ENCODE measurements at places on chromosomes 5 and 9.

DNA sequence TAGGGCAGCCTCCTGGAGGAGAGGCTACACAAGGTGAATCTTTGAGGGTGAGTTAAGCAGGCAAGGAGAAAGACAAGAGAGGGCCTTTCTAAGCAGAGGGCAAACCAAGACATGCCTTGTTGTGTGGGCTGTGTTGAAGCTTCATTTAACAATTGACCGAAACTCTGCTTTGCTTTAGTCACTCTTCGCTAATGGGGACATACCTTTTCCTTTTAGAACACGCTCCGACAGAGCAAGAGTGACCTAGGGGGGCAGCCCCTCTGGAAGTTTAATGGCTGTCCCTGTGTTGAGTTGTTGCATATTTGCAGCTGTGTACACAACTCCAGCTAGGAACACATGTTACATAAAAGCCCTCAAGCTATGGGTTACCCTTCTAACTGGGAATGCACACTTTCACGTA is 218.1 kb upstream of the WWC1 start:
- DNase-seq, result no peak

- no peak for DNase-seq
Measured at GRCh38 chr9:27564670-27565069, 8.6 kb downstream of the C9orf72 start.

DNA sequence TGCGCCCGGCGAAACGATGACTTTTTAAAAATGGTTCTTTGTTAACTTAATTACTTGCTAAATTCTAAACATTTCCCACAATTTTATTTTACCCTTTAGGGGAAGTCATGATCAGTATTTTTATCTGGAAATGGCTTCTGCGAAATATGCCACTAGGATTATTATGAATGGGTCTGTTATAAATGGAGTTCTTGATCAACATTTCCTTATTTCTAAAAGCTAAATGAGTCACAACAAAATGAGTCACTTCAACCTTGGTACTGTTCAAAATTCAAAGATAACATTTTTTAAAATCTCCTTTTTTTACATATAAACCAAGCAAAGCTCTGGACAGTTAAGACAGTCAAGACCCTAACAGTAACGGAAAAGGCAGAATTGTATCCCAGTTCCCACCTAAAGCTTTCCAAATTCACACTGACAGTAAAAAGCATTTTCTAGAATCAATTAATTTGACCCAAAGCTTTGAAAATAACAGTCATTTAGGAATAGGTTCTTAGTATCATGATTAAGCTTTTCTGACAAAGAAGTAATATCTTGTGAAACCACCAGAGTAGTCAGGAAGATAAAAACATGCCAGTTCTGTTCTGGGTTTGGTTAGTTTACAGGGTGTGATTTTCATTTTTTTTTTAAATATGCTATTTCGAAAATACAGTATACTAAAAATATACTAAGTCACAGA is 81.7 kb downstream of the LHFPL2 start:
- DNase-seq, result no peak

GRCh38 chr5:1522601-1523479 is 920 bp downstream of the LPCAT1 start:
- DNase-seq, result no peak

- no peak for DNase-seq
Measured at GRCh38 chr9:28598408-28598807, 1025.1 kb upstream of the C9orf72 start.

GRCh38 chr9:9133526-9133925 is 1333.9 kb upstream of the DMAC1 start:
- DNase-seq, result no peak

DNA sequence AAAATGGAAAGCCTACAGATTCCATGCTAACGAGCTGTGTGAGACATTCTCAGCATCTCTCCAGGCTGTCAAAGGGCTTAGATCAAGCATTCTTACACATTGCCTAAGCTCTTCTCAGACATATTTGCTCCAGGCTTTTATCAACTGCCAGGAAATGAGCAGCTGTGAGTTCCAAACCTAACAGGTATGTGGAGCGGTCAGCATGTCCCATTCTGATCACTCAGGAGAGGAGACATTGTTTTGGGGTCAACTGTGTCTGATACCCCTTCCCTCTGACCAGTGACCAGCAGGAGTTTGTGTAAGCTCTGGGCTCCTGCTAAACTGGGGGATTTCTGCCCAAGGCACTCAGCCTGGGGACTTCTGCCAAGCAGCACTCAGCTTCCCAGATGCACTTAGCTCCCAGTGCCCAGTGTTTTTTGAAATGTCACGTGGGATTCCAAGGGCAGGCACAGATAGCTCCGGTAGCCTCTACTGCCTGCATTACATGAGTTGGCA is 229.1 kb downstream of the SEC61B start:
- no peak for DNase-seq

GRCh38 chr9:107856633-107857032 is 367.1 kb upstream of the KLF4 start:
- no peak for DNase-seq

DNA sequence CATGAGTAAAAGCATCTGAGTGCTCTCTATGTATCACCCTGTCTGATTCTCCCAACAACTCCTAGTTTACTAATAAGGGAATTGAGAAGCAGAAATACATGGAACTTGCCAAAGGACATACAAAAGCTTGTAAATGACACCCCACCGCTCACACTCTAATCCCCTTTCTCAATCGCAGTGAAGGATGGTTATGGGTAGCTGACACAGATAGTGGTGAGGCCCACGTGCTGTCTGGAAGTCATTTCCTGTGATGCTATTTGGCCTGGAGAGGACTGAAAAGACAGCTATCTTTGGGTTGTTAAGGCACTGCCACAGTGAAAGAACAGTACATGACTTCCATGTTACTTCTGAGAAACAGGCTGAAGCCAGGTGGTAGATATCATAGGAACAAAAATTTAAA is 117.0 kb downstream of the GLIS3 start:
- DNase-seq, result no peak

GRCh38 chr5:15254607-15255006 is 245.4 kb upstream of the FBXL7 start:
- DNase-seq, result no peak

GRCh38 chr5:100434815-100435214 is 100.4 kb upstream of the FAM174A start:
- DNase-seq, result no peak

DNA sequence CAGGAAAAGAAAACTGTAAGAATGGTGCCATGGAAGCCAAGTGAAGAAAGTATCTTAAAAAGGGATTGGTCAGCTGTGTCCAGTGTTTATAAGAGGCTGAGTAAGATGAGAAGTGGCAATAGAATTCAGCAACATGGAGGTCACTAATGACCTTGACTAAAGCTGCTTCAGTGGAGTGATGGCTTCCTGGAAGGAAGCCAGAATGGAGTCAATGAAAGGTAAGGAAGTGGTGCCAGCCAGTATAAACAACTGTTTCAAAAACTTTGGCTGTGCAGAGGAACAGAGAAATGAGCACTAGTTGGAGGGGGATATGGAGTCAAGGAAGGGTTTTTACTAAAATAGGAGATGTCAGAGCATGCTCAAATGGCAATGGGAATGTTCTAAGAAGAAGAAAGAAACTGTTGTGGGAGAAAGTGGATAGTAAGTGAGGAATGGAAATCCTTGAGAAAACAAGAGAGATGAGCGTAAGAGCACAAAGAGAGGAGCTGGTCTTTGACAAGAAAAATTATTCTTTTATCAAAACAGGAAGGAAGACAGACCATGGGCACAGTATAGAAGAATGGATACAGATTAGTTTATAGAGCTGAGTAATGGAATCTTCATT is 11.1 kb upstream of the NRG2 start:
- no peak for DNase-seq

- DNase-seq, result no peak
Measured at GRCh38 chr9:110615498-110615897, 36.0 kb upstream of the SVEP1 start.

- no peak for DNase-seq
Measured at GRCh38 chr9:79990536-79990935, 418.8 kb downstream of the TLE4 start.

- no peak for DNase-seq
Measured at GRCh38 chr5:124665035-124665434, 81.4 kb downstream of the ZNF608 start.

DNA sequence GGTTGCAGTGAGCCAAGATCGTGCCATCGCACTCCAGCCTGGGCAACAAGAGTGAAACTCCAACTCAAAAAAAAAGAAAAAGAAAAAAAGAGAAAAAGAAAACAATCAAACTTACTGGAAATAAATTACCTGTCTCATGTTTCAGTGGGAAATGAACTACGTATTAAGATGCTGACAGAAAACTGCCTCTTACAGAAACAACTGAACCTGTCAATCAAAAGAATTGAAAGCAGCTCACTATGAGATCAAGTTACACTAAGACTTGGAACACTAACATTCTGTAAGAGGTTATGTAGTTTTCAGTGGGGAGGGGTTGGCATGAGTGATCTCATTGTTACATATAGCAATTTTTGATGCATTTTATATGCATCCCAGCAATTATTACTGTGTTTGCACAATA is 64.4 kb upstream of the SPATA31E1 start:
- DNase-seq, result no peak

GRCh38 chr9:129752900-129753729 is at the start of gene PTGES:
PTGES (minus strand) TSS chr9:129753042; CDS start chr9:129753012, 30 bp downstream.
- DNase-seq, result peak; percentile 24

GRCh38 chr5:65791712-65792673 is 70.0 kb downstream of the NLN start:
- no peak for DNase-seq

All from stimulated activated CD8-positive, alpha-beta memory T cell treated with anti-CD3 and anti-CD28 coated beads, Interleukin-4, amount 100 ng/mL, for 4 hours (primary cell).